Activated B cell treated with CpG ODN at 0.5 μM for 24 hours (primary cell): ENCODE measurements at places on chromosomes 16 and 17.

DNA sequence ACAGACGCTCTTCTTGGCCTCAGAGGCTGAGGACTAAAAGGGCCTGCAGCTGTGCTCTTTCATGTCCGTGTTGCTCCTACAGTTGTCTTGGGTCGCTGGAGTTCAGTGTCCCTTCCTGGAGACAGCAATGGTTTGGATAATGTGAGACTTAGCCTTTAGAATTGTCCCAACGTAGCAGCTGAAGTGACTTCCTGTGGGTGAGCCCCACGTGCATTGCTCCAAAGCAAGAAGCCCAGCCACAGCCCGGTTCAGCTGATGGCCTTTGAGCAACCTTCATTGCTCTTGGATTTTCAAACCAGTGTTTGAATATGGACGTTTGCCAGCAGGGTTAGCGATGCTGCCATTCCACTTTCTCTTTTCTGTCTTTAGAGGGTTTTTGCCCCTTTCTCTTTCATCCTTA is 19.7 kb downstream of the TMEM11 start:
- no peak for DNase-seq

GRCh38 chr16:26988186-26988585 is 78.5 kb upstream of the C16orf82 start:
- no peak for DNase-seq

- no peak for DNase-seq
Measured at GRCh38 chr16:85761861-85762260, 11.0 kb upstream of the C16orf74 start.

GRCh38 chr16:58195771-58196170 is 2.1 kb downstream of the CSNK2A2 start:
- no peak for DNase-seq

GRCh38 chr17:80519091-80519781 is 25.4 kb upstream of the RPTOR start:
- DNase-seq: no peak

DNA sequence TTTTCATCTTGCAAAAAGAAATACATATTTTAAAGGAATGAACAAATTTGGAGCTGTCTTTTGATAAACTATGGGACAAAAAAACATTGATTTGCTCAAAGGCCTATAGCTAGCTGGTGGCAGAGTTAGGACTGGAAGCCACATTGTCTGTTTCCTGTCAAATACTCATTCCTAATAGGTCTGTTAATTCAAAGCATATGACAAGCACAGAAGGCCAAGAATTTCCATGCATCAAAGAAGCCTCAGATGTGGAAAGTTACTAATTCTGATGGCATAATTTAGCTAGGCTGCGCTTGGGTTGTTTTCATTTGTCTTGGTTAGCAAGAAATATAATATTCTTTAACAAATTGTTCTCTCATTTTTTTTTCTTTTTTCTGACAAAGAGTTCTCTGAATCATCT is 98.0 kb downstream of the CDK5R1 start:
- DNase-seq: no peak

DNA sequence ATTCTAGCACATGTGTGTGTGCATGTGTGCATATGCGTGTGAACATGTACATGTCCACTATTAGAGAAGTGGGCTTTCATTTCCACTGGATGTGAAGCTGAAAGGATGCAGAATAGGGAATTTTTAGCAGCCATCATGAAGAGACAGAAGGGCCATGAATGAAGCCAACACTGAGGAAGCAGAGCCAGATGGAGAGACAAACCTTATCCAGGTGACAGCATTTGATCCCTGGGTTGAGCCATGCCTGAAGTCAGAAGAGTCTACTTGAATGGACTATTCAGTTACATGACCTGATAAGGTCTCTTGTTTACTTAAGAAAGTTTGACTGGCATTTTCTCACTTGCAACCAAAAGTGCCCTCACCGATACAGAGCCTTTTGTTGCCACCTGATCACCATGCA is 88.4 kb downstream of the ASIC2 start:
- no peak for DNase-seq

- no peak for DNase-seq
Measured at GRCh38 chr17:49920030-49920769, 48.8 kb upstream of the DLX4 start.

DNA sequence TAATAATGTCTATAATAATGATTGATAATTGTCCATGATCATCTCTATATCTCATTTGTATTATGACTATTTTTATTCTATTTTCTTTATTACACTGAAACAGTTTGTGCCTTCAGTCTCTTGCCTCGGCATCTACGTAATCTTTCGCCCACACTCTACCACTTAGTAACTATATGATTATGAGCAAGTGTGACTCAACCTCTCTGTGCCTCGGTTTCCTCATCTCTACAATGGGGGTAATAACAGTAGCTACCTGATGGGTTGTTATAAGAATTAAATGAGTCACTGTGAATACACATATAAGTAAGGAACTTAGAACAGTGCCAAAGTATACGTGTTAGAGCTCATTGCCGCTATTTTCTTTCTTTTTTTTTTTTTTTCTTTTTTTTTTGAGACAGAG is 3.7 kb upstream of the SLC16A11 start:
- no peak for DNase-seq

GRCh38 chr17:35889241-35889640 is 9.1 kb upstream of the CCL5 start:
- DNase-seq: no peak

DNA sequence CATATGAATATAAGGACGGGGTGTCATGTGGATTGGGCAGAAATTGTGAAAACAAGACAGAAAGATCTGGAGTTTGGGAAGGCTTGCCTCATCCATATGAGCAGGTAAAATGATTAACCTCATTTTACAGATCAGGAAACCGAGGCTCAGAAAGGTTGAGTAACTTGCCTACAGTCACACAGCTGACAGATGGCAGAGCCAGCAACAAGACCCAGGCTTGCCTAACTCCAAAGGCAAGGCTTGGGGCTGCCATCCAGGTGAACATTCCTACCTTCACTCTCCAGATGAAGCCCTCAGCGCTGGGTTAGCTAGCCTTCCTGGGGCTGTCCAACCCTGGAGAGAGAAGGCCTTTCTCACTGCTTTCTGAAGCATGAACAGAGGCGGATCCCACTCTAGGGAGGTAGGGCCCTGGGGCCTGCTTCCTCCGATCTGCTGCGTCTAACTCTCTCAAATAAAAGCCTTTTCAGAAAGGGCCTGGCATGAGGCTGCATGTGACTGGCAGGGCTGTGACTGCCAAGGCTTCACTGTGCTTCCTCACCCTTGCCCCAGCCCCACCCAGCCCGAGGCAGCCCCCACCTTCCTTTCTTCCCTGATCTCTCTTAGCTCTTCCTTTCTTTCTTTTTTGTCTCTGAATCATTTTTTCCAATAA is 107.8 kb downstream of the GNAO1 start:
- no peak for DNase-seq

DNA sequence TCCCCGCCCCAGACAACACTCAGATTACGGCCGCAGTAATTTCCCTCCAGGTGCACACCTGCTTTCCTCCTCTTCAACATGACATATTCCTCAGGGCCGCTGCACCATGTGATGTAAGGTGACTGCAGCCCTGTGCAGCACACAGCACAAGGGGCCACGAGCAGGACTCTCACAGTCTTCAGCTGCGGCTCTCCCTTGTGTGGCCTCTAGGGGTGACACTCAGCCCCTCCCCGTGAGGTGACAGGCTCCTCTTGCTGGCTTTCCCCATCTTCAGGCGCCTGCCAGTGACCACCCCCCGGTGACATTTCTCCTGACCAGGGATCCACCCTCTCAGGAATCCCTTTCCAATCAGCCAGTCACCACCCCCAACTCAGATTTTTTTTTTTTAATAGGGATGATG is 31.3 kb upstream of the ABCC3 start:
- no peak for DNase-seq

- no peak for DNase-seq
Measured at GRCh38 chr17:34378664-34379101, 15.7 kb upstream of the CCL1 start.

GRCh38 chr17:40025991-40026815 is 11.0 kb downstream of the CSF3 start:
- no peak for DNase-seq

DNA sequence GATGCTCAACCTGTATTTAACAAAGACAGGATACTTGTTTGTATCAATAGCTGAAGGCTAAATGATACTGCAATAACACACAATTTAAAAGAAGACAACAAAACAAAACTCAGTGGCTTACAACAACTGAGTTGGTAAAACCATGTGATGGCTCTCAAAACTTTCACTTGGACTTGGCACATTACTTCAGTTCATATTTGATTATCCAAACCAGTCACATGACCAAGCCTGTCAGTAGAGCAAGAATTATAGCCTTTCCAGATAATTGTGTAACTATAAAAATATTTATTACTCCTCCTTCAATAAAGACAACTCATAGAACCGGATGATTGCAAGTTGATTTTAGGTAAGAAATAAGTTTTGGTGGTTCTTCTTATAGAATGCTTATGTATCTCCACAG is 56.8 kb downstream of the NQO1 start:
- no peak for DNase-seq

DNA sequence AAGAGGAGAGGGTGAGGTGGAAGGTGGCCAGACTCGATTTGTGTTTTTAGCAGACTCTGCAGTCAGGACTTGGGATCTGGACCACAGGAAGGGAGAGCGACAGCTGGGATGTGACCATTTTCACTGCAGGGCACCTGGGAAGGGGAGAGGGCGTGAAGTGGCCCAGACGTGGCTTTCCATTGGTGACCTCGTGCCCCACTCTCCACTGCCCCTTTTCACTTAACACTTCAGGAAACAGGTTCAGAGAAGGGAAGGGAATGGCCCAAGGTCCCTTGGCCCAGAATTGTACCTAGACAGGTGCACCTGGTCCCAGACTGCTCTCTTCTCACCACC is 22.9 kb upstream of the MPRIP start:
- DNase-seq: no peak

- DNase-seq: no peak
Measured at GRCh38 chr17:6108382-6108781, 38.2 kb downstream of the WSCD1 start.

GRCh38 chr16:46482895-46483294 is 138.3 kb downstream of the SHCBP1 start:
- no peak for DNase-seq

- DNase-seq: no peak
Measured at GRCh38 chr17:71935341-71935740, 185.5 kb upstream of the SOX9 start.

DNA sequence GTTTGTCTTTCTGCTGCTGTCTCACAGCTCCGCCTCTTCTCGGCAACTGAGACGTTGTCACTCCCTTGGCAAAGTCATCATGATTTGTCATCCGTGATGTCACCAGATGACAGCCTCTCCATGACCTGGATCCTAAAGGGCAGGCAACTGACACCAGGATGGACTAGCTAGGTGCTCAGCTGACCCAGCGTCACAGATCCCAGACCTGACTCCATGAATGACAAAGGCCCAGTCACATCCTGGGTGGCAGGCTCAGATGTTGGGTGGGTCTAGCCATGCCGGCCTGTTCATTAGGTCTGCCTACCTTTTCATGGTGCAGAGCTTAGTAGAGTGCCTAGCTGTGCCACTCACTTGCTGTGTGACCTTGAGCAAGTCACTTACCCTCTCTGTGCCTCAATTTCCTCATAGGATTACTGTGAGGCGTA is 3.8 kb upstream of the TMEM238L start:
- no peak for DNase-seq

GRCh38 chr16:25812215-25812614 is 120.5 kb downstream of the HS3ST4 start:
- no peak for DNase-seq

DNA sequence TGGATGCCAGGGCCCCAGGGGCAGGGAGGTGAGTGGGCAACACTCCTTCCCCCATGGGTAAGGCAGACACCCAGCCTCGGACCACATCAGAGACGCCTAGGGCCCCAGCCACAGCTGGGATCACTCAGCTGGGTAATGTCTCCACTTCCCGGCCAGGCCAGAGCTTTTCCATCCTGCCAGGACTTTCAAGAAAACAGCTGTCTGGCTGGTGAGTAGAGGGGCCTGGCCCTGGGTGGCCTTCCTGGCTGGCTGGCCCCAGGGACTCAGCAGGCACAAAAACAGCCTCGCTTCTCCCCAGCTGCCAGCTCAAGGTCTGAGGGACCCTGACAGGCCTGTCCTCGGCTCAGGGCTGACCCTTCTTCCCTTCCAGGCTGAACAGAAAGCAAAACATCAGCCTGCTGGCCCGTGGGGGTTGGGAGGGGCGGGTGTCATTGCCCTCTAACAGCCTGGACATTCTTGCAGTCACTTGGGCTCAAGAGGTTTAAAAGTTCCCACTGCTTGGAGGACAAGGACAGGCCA is 45.3 kb upstream of the JPH3 start:
- DNase-seq: no peak

DNA sequence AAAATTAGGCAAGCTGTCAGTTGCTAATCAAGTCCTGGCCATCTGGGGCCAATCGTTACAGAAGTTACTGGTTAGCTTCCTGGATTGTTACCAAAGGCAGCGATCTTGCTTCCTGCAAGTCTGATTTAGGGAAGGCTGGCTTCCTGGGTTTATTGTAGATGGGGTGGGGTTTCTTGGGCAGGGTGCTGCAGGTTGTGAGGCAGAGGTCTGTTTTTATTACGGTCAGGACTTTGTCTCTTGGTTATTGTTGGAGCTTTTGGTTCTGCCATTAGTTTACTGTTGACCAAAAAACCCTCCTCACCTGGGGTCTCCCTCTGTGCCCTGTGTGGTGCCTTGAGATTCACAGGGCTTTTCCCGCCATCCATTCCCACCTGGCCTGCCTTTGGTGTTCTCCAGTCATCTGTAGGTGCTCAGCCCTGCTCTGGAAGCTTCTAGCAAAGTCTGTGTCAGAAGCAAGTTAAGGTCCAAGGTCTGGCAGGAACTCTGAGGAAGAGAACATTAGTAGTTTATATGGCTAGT is 36.9 kb downstream of the SLC47A1 start:
- no peak for DNase-seq

- no peak for DNase-seq
Measured at GRCh38 chr17:19730843-19731242, 14.5 kb upstream of the SLC47A2 start.

DNA sequence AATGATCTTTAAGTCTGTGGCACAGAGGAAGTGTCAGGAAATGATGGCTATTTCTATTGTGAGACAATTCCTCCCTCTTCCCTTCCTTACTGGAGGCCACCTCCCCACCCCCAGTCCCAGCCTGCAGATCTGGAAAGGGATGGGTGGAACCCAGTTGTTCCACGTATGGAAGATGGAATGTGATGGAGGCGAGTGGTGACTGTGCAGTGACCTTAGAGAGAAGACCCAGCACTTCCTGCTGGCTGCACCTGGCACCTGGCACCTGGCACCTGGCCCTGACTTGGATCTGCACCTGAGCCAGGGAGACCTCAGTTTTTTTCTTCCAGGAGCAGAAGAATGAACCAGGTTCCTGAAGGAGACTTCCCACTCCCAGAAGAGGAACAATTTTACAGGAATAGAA is 33.0 kb upstream of the TMC5 start:
- DNase-seq: no peak

GRCh38 chr17:17108451-17109049 is 66.3 kb downstream of the MPRIP start:
- DNase-seq: no peak

DNA sequence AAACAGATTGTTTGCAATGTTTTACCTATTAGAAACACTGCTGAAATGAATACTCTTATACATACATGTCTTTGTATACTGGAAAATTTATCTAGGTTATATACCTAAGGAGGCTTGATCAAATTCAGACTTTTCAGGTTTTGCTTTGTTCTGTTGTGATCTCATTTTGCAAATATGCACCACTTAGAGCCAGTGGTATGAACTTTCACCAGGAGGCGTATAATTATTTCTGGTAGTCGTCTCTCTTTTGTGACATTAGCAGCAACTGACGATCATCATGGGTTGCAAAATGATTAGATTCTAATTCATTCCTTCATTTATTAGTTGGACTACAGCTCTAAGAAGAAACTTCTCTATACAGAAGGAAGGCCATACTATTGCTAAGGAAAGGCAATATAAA is 26.9 kb downstream of the AP1G1 start:
- no peak for DNase-seq
